ENCODE measurements at places on chromosomes 13 and 19.

GRCh38 chr13:95207769-95208366 lies 93.4 kb downstream of the ABCC4 start:
- no peak for DNase-seq

GRCh38 chr19:11594084-11594483 lies 3.2 kb upstream of the ZNF627 start:
- DNase-seq, result no peak

- DNase-seq, result no peak
Observed at GRCh38 chr13:58434943-58435342, 803.4 kb downstream of the PCDH17 start.

GRCh38 chr19:6531163-6531955 lies 533 bp downstream of the TNFSF9 start:
- no peak for DNase-seq

GRCh38 chr19:20472854-20473253 lies 92.7 kb downstream of the ZNF737 start:
- no peak for DNase-seq

GRCh38 chr13:41919741-41920487 lies 41.0 kb downstream of the VWA8 start:
- DNase-seq, result no peak

- DNase-seq, result no peak
Observed at GRCh38 chr13:30722361-30722760, 13.0 kb upstream of the ALOX5AP start.

GRCh38 chr13:54706336-54706735 lies 1677.7 kb downstream of the OLFM4 start:
- no peak for DNase-seq

- no peak for DNase-seq
Observed at GRCh38 chr19:56156768-56157167, 15.7 kb downstream of the ZNF444 start.

- no peak for DNase-seq
Observed at GRCh38 chr19:42284591-42285341, 15.7 kb downstream of the CIC start.

DNA sequence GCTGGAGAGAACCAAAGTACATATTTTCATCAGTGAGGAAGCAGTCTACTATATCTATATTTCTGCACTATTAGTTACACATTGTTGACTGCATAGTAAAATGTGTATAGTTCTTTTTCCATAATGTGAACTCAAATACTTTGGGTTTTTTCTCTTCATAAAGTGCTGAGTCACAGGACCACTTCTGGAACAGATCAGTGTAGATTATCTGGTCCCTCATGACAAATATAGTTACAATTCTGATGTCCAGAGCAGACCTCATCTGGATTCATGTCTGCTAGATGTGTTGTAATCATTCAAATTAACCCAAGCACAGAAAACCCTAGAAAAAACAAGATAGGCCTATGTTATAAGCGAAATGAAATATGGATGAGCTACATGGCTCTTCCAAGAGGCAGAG lies 171.4 kb downstream of the SUCLA2 start:
- no peak for DNase-seq

GRCh38 chr13:36683701-36684100 lies 9.9 kb downstream of the SERTM1 start:
- DNase-seq, result no peak

DNA sequence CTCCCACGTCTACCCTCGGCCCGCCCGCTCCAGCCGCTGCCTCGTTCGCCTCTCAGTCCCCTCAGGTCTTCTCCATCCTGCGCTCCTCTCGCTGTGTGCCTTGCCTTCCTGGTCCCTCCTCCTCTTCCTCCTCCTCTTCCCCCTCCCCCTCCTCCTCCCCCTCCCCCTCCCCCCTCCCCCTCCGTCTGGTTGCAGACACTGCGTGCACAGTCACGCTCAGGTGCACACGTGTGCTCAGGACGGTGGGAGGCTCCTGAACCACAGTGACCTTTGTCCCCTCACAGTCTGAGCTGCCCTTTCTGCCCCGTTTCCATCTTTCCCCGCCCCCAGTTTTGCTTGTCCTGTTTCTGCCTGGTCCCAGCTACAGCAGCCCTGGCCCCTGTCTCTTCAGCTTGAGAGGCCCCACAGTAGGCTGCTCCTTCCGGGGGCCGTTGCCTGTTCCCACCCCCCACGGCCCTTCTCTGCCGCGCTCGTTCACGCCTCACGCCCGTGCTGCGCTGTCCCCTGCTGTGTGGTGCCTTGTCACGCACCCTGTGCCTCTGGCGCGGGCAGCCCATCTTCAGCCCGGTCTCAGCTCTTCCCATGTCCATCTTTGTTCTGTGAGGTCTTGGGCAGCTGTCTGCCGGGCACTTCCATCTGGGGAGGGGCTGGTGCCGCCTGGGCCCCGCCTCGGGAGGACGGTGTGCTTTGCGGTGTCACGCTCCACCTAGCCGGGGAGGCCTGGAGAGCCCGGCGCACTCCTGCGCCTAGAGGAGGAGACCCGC lies 13.8 kb upstream of the RPS15 start:
- no peak for DNase-seq

All from CD4-positive, alpha-beta T cell treated with Interleukin-4 for 1 hour (primary cell).